ENCODE measurements at places on chromosomes 2 and 18. TPM values are rescaled to one million over a fixed set of nuclear protein-coding genes. Genes with fewer than 3 reads are reported as not detected.

The L3MBTL4 gene
- total RNA-seq, result 30.0 TPM

DNA sequence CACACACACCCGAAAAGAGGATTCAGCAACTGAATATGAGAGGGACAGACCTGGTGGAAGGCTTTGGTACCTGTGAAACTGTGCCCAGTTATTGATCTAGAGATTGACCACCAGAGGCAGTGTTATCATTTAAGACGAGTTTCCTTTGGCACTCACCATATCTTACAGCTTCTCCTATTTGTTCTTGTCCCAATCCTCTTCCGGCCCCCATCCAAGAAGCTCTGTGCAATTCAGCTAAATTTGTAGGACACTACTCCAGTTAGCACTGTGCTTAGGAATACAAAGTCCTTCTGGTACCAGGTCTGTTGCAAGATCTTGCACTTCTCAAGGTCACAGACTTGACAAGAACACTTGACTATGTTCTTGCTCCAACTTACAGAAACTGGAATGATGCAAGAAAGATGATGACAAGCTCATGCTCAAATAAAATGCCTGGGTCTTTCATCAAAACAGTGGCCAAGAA lies 177.7 kb downstream of the TMEM247 start:
- H3K4me1 ChIP-seq, result no peaks in the 10 kb centered on the region
- H3K36me3 ChIP-seq, result no peaks in the 10 kb centered on the region
- no peak overlapping the region for H3K27ac ChIP-seq
- no peak overlapping the region for H3K4me3 ChIP-seq
- no peaks in the 10 kb centered on the region for H3K27me3 ChIP-seq
- DNase-seq, result peak; percentile 44

- no peaks in the 10 kb centered on the region for H3K36me3 ChIP-seq
- no peak overlapping the region for H3K27ac ChIP-seq
- no peaks in the 10 kb centered on the region for H3K27me3 ChIP-seq
Observed at GRCh38 chr2:37526856-37527255, 144.6 kb downstream of the CDC42EP3 start.

The POTEE gene
- total RNA-seq, result 0.33 TPM

DNA sequence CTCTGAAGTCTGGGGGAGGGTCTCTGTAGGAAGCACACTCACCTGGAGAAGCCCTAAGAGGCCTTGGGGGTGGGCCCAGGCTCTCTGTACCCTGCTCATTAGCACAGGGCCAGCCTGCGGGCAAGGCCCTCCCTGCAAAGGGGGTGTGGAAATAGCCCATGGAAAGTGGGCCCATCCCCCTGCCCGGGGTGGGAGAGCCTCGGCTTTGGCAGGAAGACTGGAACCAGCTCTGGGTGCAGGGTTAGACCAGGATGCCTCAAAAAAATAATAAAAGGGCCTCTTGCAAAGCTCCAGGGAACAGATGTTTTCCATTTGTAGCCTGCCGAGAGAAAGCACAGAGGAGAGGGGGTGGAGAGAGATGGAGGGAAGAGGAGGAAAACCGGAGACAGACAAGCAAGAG lies 98.7 kb downstream of the STPG4 start:
- H3K4me1 ChIP-seq, result peaks cover 37% of the 10 kb centered on the region
- DNase-seq, result no peak
- H3K4me3 ChIP-seq, result no peak overlapping the region
- no peaks in the 10 kb centered on the region for H3K27me3 ChIP-seq

- no peaks in the 10 kb centered on the region for H3K27me3 ChIP-seq
- no peaks in the 10 kb centered on the region for H3K36me3 ChIP-seq
- H3K4me1 ChIP-seq, result no peaks in the 10 kb centered on the region
Observed at GRCh38 chr2:25000503-25001324, 29.0 kb upstream of the DNAJC27 start.

All from natural killer cell (primary cell).